EH (cell line): ENCODE measurements at places on chromosomes 11 and 22.

- DNase-seq, result no peak
Measured at GRCh38 chr11:2472428-2473186, 27.8 kb downstream of the KCNQ1 start.

- DNase-seq, result no peak
Measured at GRCh38 chr11:15884777-15885540, 471.4 kb downstream of the SOX6 start.

DNA sequence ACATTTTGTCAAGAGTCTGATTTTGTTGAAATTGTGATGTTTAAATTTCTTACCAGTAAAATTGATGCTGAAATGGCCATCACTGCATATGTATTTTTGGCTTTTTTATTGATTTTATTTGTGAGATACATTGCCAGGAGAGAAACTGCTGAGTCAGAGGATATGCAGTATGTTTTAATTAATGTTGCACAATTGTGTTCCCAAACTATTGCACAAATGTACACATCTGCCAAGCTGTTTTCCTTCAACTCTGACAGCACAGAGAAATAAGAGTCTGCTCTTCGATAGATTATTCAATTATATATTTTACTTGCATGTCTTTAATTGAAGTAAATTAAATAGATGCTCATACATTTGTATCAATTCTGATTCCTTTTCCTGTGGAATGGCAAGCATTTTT is 640.2 kb upstream of the LUZP2 start:
- peak; percentile 11 for DNase-seq

GRCh38 chr11:108916290-108916689 is 251.4 kb downstream of the DDX10 start:
- DNase-seq, result peak; percentile 56

- DNase-seq, result peak; percentile 69
Measured at GRCh38 chr22:41768430-41768829, 32.0 kb upstream of the CCDC134 start.

DNA sequence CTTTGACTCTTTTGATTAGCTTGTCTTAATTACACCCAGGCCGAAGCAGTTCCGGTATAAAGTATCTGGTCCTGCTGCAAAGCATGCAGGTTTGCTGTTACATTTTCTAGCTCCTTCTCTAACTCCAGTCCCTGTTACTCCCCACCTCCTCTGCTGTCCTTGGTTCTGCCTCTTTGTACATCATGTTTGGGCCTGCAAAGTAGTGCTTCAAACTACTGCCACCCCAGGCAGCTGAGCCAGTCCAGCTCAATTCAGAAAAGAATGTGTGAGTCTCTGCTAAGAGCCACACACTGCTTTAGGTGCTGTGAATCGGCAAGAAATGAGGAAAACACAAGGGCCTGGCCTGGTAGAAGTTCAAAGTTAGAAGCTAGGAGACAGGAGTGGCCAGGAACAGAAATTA is 136.0 kb downstream of the SERGEF start:
- DNase-seq, result no peak

DNA sequence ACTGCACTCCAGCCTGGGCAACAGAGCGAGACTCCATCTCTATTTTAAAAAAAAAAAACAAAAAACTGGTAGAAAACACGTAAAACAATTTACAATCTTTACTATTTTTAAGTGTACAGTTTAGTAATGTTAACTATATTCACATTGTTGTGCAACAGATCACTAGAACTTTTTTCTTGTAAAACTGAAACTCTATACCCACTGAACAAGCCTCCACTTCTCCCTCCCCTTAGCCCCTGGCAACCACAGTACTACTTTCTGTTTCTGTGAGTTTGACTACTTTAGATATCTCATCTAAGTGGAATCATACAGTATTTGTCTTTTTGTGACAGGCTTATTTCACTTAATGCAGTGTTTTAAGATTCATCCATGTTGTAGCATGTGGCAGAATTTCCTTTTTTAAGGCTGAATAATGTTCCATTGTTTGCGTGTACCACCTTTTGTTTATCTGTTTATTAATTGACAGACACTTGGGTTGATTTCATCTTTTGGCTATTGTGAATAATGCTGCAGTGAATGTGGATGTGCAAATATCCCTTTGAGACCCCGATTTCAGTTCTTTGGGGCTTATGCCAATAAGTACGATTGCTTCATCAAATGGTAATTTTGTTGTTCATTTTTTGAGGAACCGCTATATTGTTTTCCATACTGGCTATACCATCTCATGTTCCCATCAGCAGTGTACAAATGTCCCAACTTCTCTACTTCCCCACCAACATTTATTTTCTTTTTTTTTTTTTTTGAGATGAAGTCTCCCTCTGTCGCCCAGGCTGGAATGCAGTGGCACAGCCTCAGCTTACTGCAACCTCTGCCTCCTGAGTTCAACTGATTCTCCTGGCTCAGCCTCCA is 11.0 kb downstream of the DDB2 start:
- DNase-seq, result peak; percentile 44

DNA sequence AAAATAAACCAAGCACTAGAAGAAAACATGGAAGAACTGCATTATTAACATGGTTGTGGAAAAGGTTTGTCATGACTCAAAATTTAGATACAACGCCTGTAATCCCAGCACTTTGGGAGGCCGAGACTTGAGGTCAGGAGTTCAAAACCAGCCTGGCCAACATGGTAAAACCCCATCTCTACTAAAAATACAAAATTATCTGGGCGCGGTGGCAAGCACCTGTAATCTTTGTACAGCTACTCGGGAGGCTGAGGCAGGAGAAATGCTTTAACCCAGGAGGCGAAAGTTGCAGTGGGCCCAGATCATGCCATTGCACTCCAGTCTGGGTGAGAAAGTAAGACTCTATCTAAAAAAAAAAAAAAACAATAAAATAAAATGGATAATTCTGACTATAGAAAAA is 23.7 kb downstream of the GNB1L start:
- no peak for DNase-seq

DNA sequence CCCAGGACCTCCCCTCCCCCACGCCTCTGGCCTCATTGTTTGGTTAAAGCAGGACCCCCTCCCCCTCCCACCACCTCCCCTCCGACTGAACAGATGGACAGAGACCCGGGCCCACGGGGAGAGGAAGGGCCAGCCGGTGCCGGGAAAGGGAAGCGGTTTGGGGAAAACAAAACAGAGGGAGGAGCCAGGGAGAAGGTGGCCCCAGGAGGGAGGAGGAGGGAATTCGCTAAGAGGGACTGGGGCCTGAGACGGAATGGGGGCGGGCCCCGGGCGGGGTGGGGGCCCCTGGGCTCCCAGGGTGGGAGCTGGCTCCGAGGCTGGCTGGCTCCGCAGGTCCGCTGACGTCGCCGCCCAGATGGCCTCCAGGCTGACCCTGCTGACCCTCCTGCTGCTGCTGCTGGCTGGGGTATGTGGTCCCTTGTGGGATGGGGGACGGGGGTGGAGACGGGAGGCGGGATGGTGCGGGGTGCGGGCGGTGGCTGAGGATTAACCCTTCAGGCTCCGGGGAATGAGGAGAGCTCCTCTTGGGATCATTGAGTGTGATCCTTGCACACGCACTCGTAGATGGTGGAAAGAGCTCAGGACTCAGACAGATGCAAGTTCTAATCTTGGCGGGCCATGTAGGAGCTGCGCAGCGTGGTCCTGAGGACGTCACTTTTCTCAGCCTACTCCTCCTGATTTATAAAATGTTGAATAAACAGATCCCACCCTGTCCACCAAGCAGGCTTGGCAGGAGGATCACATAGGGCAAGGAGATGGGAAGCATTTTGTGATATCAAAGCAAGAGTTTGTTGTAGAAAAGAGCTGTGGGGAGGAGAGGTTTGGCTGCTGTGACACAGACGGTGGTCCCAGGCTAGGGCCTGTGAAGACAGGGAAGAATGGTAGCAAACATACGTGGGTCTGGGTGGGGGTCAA is 688 bp downstream of the SERPING1 start:
- peak; percentile 47 for DNase-seq

GRCh38 chr11:75219869-75220268 is 20.7 kb upstream of the TPBGL start:
- no peak for DNase-seq

DNA sequence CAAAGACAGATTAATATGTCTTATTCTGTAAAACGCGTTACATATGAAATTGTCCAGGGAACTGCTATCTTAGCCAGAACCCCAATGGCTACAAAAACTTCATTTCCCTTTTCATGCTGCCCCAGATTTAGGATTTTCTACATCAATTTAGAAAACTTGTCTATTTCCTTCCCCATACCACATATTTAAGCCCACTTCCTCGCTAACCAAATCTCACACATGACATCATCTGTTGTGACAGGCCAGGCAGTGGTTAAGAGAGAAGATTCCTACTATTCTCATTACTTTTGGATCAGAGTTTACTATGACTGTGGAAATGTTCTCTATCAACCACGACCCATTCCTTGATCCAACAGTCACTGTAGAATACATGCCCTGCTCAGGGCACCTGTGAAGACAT is 15.9 kb downstream of the CCDC82 start:
- DNase-seq, result no peak

- no peak for DNase-seq
Measured at GRCh38 chr22:46983046-46983445, 220.6 kb downstream of the TBC1D22A start.

- DNase-seq, result no peak
Measured at GRCh38 chr11:61045271-61045670, 57.0 kb upstream of the CD5 start.

GRCh38 chr11:46075168-46075567 is 46.1 kb downstream of the PHF21A start:
- DNase-seq, result peak; percentile 45

- peak; percentile 27 for DNase-seq
Measured at GRCh38 chr11:113663567-113663966, 42.5 kb downstream of the TMPRSS5 start.

DNA sequence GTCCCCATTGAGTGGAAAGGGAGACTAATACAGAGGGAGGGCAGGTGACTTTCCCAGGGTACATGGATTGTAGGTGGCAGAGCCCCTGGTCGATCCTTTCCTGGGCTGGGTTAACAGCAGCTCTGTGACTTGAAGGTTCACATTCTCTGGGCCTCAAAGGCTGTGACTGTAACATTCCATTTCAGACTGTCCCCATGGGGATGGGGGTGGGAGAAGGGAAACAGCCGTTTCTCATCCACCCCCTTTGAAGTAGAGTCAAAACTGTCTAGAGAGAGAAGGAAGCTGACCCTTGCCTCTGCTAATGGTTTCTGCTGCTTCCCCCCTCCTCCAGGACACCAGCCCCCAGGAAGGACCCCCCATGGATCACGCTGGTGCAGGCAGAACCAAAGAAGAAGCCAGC is 19.2 kb downstream of the MICALL1 start:
- DNase-seq, result no peak

DNA sequence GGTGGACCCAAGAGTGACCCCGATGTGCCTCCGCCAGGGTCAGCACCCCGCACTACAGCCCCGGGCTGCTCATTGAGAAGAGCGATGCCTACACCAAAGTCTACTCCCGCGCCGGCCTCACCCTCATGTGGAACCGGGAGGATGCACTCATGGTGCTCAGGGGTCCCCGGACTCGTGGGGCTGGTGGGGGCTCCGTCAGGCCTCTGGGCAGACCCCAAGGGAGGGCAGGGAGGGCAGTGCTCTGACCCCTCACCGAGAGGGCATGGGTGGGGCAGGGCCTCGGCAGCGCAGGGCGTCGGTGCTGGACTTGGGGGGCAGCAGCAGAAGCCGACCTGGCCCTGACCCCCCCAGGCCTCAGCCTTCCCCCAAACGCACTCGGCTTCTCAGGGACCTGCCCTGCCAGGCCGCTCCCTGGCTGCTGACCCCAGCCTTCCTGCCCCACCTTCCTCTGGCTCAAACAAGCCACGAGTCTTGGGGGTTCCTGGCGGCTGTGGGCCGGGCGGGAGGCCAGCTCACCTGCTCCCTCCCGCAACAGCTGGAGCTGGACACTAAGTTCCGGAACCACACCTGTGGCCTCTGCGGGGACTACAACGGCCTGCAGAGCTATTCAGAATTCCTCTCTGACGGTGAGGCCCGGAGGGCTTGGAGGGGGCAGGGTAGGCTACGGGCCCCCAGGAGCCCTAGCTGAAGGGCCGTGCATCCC is 2.9 kb downstream of the MUC2 start:
- no peak for DNase-seq

- peak; percentile 39 for DNase-seq
Measured at GRCh38 chr11:125165111-125165842, 726 bp downstream of the PKNOX2 start.

GRCh38 chr22:37848587-37849088 is 581 bp upstream of the EIF3L start:
- DNase-seq, result peak; percentile 45

- no peak for DNase-seq
Measured at GRCh38 chr11:106581399-106581798, 436.9 kb downstream of the GUCY1A2 start.

DNA sequence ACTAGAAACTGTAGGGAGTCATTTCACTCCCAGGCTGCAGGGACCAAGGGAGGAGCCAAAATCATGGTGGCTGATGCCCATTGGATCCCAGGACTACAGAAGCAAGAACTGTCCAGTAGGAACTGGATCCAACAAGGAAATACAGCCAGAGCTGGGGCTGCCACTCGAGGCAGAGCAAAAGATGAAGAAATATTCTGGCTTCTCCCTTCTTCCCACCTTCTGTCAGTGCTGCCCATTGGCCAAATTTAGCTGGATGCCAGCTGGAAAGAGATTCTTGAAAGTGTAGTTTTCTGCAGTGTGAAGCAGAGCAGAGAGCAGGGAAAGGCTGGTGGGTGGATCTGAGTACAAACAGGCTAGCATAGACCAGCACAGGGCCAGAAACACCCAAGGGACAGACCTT is 45.6 kb downstream of the COMMD9 start:
- no peak for DNase-seq

DNA sequence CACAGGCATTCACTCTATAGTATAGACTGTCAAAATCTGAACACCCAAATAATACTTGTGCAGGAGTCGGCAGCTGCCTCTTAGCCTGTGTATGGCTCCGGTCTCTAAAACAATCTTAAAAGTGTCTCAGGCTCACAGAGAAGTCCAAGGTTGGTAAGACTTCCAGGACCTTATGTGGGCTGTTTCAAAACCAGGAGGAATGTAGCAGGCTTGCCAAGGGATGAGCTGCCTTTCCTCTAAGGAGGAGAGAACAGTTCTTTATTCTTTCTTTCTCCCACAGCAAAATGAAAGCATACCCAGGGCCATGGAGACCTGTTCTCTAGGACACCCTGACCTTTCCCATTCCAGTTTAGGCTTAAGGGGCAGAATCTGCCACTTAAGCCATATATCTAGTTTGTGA is 176.5 kb downstream of the TRPC6 start:
- DNase-seq, result peak; percentile 42

DNA sequence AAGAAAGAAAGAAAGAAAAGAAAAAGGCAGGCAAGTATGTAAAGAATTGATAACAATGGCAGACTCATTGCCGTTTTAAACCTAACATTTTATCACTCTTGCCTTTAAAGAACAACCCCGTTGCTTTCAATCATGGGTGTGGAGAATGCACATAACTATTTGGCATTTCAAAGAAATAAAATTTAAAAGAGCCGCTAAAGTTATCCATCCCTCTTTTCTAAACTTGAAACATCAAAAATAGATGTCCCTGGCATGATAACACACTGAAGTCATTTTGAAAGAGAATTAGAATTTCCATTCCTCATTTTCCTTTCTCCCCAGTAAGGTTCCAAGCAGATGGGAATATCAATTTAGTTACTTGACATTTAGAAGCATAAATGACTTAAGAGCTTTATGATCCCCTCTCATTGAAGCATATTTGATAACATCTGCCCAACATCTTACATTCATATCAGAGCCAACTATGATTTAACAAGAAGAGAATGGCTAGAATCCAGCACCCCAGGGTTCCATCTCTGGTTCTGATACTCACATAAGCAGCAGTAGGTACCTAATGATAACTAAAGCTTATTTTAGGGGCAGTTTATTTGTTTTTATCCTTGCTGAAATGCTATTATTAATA is 529.6 kb upstream of the LRRC4C start:
- DNase-seq, result peak; percentile 45
